ENCODE measurements at places on chromosomes 7 and 10. TPM values are rescaled to one million over a fixed set of nuclear protein-coding genes. Genes with fewer than 3 reads are reported as not detected.

TYSND1 gene
- 3.9 TPM for polyA plus RNA-seq

AGR3 gene
- not detected for polyA plus RNA-seq

DNA sequence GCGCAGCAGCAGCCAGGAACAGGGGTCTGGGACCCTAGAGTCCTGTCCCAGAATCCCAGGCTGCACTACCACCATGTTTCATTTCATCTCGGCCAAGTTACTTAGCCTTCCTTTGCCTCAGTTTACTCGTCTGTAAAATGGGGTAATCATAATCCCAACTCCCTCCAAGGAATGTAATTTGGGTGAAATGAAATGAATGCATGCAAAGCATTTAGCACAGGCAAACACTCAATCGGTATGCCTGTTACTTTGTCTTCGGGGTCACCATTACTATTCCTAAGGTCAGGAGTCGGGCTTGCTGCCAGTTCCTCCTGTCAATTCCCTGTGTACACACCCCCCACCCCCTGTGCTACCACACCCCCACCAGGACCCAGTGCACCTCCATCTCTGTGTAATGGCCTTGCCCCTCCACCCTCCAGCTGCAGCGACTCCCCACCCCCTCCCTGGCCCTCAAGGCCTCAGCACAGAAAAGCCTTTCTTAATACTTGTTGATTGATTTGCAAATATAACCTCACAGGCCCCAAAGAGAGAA is 1.7 kb downstream of the TNS3 start:
- DNase-seq, result peak; percentile 36

DNA sequence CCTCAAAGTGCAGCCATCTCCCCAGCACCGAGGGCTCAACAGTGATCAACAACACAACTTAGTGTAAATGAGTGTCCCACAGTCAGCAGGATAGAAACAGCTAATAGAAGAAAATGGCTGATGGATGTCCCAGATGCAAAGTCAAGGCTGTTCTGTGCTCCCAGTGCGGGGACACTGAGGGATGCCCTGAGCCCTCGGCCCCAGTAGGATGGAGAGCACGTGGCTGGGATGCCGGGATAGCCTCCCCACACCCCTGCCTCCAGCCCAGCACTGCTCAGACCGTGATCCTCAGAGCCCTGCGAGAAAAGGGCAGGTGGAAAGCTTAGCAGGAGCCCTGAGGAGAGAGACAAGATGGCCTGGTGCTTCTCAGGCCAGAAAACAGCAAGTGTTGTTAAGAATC is 243.9 kb upstream of the TCERG1L start:
- DNase-seq, result no peak

DNA sequence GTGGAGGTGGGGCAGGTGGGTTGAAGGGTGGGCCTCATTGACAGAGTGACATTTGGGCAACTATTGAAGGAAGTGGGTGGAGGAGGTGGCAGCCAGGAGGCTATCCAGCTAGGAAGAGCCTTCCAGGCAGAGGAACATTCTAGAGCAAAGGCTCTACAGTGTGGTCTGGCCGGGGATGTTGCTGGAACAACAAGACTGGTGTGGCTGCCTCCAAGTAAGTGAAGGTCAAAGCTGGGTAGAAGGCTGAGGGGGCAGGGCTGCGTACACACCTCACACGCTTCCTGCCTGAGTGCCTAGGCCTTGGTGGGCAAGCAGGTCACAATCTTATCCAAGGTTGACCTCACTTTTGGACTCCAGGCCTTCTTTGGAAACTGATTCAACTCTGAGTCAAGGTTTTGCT is 6.6 kb downstream of the CPA1 start:
- DNase-seq, result no peak

GRCh38 chr7:71239586-71240268 is 107.8 kb downstream of the GALNT17 start:
- DNase-seq, result no peak
